ENCODE measurements at places on chromosomes 11 and 22.

DNA sequence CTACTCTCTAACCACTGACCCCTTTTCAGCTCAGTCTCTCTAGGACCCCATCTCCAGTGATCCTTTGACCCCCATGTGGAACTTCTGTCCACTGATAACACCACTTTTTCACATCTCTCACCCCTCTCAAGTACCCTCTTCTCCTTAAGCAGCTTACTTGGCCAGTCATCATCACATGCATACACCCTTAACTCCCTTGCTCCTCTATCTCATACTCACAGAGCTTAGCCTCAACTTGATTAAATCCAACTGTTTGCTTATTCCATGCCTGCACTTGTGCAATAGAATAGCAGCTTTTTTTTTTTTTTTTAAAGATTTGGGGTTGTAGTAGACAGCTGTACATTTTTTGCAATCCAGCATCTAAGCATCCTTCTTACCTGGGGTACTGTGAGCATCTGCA is 22.2 kb downstream of the AQP11 start:
- no peak for DNase-seq

- no peak for DNase-seq
Measured at GRCh38 chr11:126647735-126648134, 292.2 kb downstream of the ST3GAL4 start.

GRCh38 chr11:107732689-107733051 is 20.8 kb upstream of the SLN start:
- no peak for DNase-seq

DNA sequence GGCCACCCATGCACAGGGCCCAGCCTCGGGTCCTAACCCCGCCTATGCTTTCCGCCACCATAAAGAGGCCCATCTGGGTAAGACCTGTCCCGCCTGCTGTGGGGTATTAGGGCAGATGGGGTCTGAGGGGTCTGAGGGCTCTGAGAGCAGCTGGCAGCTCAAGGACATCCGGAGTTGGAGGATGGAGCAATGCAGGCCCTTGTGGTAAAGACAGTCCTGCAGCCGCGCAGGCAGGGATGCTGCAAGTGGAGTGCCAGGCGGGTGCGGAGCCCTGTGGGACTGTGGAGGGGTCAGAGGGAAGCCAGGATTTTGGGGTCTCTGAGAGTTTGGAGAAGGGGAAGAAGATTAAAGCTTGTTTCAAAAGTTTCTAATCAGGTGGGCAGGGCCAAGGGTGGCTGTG is 81.3 kb upstream of the PITPNB start:
- DNase-seq: no peak

DNA sequence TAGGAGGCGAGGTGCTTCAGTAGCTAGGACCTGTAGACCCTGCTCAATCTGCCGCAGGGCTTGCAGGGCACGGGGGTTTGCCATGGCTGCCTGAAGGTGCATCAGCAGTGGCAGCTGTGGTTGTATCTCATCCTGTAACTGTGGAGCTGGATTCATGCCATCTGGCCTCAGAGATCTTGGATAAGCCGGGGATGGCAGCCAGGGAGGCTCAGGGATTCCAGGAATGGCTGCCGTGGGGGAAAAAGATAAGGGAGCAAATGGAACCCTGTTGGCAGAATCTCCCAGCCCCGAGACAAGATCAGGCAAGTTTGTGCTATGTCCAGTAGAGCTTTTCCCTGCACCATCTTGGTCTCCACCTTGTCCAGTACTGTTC is 1.8 kb downstream of the UBQLN3 start:
- no peak for DNase-seq

DNA sequence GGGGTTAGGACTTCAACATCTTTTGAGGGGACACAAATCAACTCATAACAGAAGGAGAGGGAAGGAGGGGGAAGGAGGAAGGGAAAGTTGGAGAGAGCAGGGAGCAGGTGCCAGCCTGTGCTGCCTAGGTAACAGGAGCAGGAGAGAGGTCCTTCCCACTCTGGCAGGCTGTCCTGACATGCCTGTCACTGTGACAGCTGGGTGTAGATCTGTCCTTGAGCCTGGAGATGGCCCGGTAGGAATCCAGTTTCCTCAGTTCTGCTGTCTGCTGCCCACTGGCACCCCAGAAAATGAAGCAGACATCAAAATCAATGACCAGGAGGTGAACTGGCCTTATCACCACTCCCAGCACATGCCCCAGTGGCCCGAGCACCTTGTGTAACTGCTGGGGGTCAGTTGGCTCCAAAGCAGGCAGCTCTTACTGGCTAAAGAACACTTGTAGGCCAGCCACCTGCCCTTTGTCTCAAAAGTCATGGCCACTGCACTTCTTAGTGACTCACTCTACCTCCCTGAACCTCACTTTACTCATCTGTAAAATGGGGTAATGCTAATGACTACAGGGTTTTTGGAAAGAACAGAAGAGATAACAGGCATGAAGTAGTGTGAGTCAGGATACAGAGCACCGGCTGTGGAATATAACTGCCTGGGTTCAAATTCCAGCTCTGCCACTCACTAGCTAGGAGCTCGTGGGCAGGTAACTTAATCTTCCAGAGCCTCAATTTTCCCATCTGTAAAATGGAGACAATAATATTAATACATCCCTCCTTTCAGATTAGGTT is 8.0 kb upstream of the TSPAN18 start:
- no peak for DNase-seq

GRCh38 chr22:28019881-28020861 is 101.1 kb upstream of the PITPNB start:
- DNase-seq: peak; percentile 89

DNA sequence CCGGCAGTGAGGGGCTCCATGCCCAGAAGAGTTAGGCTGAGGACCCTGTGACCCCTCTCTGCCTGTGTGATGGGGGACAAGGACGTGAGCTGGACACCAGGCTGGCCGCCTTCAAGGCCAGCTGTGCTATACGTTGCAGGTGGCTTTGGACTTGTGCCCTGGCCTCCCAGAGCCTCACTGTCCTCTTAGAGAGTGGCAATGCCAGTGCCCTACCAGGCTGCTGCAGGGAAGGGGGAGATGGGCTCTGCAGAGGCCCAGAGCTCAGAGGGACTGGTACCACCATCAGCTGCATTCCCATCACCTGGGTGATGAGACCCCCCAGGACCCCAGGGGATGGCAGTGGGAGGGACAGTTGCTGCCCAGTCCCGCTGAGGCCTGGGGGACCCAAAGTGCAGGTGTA is 90.4 kb upstream of the SHISAL1 start:
- no peak for DNase-seq

GRCh38 chr11:75031224-75031753 is 42.6 kb downstream of the NEU3 start:
- no peak for DNase-seq

GRCh38 chr11:36509201-36509639 is 852 bp downstream of the TRAF6 start:
- DNase-seq: no peak

- no peak for DNase-seq
Measured at GRCh38 chr22:26660961-26661578, 3.7 kb downstream of the MIAT start.

- DNase-seq: no peak
Measured at GRCh38 chr22:50082197-50082715, 3.0 kb downstream of the MLC1 start.

GRCh38 chr11:63821411-63821810 is 8.2 kb downstream of the SPINDOC start:
- DNase-seq: no peak

Data from WTC11 (cell line).